ENCODE measurements at places on chromosomes 6 and 20.

DNA sequence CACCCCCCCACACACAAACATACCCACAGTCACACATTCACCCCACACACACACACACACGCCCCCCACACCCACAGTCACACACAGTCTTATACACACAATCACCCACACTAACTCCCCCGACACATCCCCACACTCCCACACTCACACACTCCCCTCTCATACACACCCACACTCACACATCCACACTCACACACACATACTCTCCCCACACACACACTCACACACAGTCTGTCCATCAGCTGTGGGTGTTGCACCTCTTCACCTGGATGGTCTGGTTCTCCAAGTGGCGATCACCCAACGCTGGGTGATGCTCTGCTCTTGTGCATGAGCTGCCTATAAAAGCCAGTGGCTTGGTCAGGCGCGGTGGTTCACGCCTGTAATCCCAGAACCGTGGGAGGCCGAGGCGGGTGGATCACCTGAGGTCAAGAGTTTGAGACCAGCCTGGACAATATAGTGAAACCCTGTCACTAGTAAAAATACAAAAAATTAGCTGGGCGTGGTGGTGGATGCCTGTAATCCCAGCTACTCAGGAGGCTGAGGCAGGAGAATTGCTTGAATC lies 158.9 kb downstream of the SMOC2 start:
- DNase-seq, result no peak

GRCh38 chr6:79042799-79043126 lies 35.3 kb downstream of the PHIP start:
- no peak for DNase-seq

DNA sequence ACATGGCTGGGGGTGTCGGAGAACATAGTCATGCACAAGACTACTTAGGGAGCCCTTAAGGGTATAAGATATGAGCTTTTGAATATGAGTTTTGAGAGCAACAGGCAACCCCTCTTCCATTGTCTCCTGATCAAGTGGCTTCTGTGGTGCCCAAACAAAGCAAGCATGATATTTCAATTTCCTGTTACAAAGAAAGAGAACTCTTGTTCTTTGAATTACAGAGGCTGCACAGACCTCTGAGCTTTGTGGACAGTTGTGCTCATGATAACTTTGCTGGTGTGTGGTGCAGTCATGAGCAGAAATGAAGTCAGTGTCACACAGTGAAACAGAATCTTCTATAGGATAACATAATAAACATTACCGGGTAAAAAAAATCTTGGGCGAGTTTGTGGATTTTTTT lies 66.8 kb upstream of the THEMIS start:
- no peak for DNase-seq

GRCh38 chr6:142760152-142760551 lies 184.8 kb downstream of the HIVEP2 start:
- no peak for DNase-seq

DNA sequence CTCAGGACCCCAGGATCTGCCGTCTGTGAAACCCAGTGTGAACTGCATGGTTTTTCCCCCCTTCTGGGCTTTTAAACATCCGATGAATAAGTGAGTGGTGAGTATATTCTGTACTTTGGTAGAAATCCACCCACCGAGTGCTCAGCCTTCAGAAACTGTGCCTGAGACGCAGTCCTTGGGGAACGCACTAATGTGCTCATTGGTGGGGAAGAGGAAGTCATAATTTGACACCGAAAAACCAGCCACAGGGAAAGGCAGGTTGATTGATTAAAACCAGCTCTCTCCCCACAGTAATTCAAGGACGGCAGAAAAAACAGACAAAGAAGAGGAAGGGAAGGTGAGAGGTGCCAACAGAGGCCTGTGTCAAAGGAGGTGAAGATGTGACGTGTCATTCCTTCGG lies 21.7 kb downstream of the EDN3 start:
- no peak for DNase-seq

DNA sequence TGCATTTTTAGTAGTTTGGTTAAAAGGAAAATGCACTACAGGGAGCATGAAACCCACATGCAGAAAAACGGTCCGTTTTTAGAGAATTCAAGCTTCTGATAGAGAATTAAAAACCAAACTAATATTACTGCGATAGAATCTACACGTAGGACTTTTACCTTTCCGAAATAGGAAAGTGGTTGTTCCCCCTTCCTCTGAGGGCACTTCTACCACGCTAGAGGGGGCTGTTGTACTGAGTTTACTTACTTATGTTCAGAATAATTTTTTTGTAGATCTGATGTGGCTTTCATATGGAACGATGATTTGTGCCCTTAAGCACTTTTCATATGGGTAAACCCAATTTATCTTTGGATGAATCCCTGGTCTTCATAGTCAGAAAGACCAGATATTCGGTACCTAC lies 264.3 kb upstream of the PLN start:
- no peak for DNase-seq

GRCh38 chr20:54231036-54231435 lies 23.1 kb downstream of the PFDN4 start:
- no peak for DNase-seq

DNA sequence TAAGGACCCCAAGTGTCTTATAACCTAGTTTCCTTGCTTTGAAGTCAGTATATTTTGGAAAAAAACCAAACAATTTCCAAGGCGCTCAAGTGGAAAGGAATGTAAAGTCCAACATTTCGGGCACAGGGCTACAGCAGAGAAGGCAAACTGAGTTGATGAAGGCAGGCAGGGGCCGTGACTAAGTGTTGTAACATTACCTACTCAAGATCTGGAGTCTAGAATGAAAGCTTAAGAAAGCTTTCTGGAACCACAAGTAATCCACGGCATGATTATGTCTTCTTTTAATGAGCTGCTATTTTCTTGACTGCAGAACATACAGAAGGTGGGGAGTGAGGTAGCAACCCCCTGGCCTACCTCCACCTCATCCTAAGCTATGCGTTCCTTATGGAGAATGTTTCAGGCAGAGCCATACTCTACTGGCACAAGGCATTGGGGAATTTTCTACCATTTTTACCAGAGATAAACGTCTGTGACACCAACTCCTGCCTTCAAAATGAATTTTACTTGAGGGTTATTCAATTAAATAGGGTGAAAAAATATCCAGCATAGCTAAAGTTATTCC lies 4.3 kb downstream of the PPP1R10 start:
- no peak for DNase-seq

GRCh38 chr6:81906709-81907204 lies 154.3 kb upstream of the TENT5A start:
- DNase-seq, result no peak

DNA sequence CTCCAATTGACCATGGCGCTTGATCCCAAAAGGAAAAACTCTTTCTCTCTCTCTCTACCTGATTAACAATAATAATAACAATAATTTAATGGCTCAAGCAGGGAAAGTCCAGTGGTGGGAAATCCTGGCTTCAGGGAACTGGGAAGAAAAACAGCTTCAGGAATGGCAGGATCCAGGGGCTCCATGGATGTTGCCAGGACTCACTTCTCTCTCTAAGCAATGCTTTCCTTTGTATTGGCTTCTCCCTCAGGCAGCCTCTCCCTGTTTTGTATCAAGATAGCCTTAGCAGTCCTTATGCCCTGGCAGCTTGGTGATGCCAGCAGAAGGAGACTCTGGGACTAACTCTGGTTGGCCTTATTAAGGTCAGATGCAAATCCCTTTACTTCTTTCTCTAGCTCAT lies 13.5 kb upstream of the PTGIS start:
- DNase-seq, result no peak

- no peak for DNase-seq
These were observed 343.5 kb downstream of the NRN1 start for GRCh38 chr6:5663259-5663658.

DNA sequence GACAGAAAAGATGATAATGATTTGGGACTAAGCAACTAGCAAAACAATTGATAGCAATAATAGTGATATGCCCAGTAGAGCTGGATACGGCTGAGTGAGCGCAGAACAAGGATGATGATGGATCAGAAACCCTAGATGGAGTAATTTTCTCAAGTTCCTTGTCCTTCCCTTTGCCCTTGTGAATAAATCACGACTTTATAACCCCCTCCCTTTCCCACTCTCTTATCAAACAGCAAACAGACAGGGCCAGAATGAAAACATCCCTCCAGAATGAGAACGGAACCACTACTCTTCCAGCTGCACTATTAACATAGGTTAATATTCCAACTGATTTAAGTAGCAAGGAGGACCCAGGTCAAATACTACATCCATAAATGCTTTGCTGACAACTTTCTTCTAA lies 1.3 kb upstream of the MTFR2 start:
- no peak for DNase-seq

DNA sequence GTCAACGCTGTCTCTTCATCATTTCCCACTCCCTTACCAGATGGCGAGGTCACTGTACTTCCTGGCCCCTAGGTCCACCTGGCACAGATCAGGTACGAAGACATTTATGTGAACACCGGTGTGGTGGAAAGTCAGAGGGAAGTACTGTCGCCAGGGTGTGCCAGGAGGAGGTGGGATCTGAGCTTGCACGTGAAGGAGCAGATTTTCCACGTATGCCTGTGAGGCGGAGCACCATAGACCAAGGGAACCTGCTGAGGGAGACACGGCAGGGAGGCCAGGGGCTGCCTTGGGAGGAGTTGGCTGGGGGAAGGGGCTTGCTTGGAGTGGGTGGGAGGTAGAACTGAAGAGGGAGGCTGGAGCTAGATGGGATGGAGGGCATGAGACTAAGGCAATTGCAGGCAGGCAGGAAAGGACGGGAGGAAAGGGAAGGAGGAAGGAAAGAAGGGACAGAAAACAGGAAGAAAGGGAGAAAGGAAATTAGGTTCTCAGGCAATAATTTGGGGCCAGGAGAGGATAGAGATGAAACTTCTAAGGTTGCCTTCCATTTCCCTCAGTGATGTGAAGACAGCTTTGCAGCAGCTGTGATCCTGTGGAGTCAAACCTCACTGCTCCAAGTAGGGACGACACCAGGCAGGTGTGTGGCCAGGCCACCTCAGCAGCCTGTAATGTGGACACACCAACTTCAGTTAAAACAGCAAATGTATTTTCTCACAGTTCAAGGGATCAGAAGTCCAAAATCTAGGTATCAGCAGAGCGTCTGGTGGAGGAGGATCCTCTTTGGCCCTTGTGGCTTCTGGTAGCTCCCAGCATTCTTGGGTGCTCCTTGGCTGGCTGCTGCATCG lies 46.8 kb downstream of the CHMP4B start:
- no peak for DNase-seq

GRCh38 chr6:110859335-110859792 lies 15.2 kb upstream of the AMD1 start:
- DNase-seq, result no peak

GRCh38 chr6:109739686-109740085 lies 48.6 kb downstream of the FIG4 start:
- no peak for DNase-seq

- no peak for DNase-seq
These were observed 38.5 kb downstream of the RIPOR3 start for GRCh38 chr20:50652702-50653294.

- DNase-seq, result no peak
These were observed 3.3 kb downstream of the ARHGAP40 start for GRCh38 chr20:38604873-38605303.

GRCh38 chr6:164832410-164832809 lies 477.0 kb downstream of the C6orf118 start:
- no peak for DNase-seq

- DNase-seq, result no peak
These were observed 28.2 kb downstream of the MYT1 start for GRCh38 chr20:64192406-64192805.

DNA sequence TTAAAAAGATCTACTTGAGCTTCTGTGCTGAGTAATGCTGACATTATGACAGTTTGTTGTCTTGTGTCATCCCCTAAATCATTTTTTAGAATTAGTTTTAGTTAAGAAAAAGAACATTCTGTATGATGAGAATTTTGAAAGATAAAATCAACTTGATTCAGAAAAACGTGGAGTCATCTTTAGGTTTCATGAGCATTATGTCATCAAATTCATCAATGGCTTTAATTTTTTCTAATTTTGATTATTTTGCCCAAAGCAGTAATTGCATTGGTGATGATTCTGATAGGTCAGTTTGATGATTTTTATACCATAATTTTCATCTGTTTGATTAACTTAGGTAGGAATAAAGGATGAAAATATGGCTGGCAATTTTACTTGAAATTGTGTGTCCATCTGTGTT lies 26.6 kb upstream of the ADGRF4 start:
- no peak for DNase-seq

DNA sequence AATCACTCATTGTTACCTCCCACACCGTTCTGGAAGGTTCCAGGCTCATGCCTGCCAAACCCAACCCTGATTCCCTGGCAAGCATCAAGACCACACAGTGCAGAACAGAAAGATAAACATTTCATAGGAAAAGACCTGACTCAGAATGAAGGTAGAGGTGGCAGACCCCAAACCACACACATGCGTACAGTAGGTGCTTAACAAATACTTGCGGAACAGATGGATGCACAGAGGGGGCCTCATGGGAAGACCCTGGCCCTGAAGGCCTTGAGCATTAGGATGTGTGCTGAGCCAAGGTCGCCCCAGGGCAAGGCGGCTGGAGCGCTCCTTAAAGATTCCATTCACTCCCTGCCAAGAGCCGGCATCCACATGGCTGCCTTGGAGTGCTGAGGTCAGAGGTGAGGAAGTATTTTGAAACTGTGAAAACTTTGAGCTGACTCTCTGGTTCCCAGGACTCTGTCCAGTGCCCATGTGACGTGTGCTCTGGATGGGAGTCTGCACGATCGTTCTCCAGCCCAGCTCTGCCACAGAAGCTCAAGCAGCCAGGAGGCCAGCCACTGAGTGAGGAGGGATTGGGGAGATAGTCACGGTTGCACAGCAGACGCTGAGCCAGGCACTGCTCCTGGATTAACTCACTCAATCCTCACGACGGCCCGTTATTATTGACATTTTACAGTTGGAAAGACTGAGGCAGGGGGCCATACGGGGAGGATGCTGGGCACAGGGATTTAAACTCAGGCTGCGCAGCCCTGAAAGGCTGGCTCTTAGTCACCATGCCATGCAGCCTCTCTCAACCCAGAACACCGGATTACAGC lies 65.5 kb upstream of the AFDN start:
- DNase-seq, result no peak

- no peak for DNase-seq
These were observed 133.4 kb upstream of the CDH4 start for GRCh38 chr20:61118429-61119224.
